SIG-M5 (cell line): ENCODE measurements at places on chromosomes 2 and 18.

DNA sequence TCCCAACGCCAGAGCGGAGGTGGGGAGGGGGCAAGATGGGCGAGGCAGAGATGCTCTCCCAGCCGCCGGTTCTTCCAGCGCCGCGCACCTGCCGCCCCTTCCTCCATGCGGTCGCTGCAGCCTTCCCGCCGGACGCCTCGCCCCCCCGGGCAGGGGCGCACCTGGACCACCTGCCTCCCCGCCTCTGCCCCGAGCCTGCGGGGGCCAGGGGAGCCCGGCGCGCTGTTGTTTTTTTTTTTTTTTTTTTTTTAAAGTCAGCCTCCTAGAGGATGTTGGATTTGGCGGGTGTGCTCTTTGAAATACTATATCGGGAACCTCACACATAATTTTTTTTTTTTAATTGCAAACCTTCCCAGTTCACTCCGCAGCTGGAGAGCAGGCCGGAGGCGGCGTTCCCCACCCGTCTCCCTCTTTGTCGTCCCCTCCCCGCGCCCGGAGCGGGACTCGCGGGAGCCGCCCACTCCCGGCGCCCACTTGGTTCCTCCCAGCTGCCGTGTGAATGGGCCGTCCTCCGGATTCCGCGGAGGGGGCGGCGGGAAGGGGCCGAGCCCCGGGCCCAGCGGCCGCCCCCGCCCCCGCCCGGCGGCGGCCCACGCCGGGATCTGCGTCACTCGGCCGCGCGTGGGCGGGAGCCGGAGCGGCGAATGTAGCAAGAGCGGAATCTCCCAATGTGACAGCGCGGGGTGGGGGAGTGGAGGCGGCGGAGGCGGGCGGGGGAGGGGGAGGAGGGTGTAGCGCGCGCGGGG, 421 bp upstream of the NAB1 start:
- no peak for DNase-seq

- no peak for DNase-seq
These were observed 928 bp downstream of the GPR39 start for GRCh38 chr2:132417430-132418035.

DNA sequence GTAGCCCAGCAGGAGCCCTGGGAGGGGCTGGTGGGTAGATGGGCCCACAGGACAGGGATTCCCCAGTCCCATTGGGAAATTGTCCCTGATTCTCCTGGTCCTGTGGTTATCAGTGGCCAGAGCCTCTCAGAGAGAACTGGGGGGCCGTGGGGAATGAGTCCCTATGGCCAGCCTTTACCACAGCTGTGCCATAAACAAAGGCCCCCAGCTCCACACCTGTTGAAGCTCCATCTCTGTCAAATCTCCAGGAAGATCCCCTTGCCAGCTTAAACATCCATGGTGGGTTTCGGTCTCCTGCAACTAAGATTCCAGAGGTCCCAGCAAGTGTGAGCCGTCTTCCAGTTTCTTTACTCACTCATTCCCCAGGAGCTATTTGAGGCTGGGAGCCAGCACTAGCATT, 897.1 kb downstream of the LRRTM4 start:
- DNase-seq = no peak

DNA sequence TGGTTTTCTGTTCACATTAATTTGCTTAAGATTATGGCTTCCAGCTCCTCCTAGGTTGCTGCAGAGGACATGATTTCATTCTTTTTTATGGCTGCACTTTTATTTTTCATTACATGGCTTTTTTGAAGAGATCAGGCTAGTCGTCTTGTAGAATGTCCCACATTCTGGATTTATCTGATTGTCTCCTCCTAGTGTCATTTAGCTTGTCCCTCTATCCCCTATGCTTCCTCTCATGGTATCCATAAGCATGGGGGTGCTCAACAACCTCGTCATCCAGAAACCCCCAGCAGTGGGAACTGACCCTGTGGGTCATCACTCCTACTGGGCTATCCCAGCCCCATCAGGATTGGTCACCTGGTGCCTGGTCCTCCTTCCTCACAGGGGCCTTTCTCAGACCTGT, 49.6 kb downstream of the SERTAD2 start:
- no peak for DNase-seq

DNA sequence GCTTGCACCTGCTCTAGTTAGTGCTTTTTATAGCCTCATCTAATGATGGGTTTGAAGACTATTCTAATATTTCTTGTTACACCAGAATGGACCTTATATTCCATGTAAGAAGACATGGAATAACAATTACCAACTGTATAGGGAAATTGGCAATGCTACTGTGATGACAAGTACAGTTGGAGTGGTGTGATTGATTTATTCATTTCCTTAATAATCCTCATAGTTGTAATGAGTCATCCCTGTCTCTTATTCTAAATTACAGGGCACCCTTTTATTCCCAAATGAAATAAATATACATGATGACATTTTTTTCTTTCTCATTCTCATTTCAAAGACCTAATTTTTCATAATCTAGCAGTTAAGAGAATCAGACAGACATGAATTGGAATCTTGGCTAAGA, 18.3 kb upstream of the TLK1 start:
- no peak for DNase-seq

- DNase-seq = no peak
These were observed 116.5 kb upstream of the OTOS start for GRCh38 chr2:240256704-240257637.

DNA sequence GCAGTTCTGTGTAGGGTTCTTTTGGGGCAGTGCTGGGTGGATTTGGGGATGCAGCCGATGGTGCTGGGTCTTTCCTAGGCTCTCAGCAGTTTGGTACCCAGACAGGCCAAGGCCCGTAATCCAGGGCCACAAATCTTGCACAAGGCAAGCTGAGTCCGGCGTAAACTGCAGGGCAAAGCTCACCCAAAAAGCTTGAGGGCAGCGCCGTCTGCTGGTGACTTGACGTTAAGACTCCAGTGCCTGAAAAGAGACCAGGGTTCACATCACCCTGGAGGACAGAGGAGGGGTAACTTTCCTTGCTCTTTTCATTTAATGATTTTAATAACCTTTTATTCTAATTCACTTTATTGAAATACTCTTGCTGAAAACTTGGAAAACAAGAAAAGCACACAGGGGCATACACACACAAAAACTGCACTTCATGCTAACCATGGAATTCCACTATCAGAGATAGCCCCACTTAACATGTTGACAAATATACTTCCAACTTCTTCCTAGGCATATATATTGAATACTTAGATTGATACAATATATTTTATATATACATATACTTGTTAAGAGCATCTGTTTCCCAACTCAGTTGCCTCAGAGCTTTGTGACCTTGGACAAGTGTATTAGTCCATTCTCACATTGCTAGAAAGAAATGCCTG, 38.9 kb downstream of the CNGA3 start:
- DNase-seq = no peak

- no peak for DNase-seq
These were observed 24.0 kb upstream of the CTIF start for GRCh38 chr18:48514786-48515185.

GRCh38 chr18:22149710-22150109, 19.7 kb upstream of the GATA6 start:
- DNase-seq = no peak

DNA sequence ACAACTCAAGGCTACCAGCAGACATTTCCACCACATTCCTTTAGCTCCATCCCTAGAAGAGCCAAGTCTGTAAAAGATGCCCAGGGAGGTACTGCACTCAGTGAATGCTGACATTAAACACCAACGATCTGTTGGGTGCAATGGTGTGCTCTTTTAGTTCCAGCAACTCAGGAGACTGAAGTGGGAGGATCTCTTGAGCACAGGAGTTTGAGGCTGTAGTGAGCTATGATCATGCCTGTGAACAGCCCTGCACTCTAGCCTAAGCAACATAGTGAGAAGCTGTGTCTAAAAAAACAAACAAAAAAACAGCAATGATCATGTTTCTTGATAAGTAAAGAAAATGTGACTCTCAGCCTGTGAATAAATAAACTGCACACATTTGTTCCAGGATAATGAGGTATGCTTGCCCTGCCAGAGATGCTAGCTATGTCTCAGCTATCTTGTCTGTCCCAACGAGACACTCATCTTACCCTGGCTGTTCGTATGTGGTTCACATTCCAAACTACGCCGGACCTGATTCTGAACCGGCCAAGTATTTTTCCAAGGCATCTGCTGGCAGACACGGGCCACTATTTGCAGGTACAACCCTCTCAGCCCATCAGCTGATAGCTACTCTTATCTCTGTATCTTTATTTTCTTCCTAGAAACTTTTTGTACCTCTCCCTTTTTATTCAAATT, 21.8 kb downstream of the TMEM182 start:
- DNase-seq = no peak

- DNase-seq = no peak
These were observed 19.6 kb downstream of the CUL3 start for GRCh38 chr2:224565452-224566035.

- no peak for DNase-seq
These were observed 38.7 kb downstream of the RPL31 start for GRCh38 chr2:101040761-101041160.

DNA sequence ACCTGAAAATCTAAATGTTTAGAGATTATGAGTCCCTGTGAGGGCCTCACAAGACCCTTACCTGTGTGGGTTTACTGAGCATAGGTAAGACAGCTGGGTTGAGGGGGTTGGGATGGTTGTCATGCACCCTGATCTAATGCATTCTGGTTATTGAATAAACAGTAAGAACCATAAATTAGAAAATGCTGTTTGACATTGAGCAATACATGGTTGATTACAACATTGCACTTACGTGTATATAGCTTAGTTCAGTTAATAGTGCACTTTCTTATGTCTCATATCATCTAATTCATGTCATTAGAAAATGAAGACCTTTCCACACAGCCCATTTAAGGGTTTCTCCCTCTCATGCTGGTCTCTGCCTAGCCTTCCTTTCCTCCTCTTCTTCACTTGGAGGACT, 253.5 kb upstream of the ATP5MC3 start:
- no peak for DNase-seq

DNA sequence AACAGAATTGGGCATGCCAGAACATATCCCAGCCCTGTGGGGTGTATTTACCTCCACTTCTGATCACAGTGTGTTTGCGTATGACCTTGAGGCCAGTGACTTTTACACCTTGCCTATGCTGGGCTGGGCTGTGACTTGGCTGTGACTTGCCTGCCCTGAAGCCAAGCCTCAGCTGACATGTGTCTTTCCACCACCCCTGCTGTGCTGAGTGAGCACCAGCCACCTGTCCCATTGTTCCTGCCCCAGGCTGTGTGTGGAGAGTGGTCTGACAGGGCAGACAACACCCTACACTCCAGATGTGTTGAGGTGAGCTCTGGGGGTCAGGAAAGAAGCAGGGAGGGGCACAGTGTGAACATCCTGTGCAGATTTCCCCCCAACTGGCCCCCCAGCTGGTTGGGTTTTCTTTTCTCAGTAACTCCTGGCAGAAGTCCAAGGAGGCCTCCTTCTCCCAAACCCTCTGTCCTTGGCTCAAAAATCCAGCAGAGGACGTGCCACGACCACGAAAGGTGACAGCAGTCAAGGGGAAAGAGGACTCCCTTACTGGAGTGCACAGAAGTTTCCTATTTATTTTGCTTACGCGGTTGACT, 5.1 kb upstream of the STEAP3 start:
- DNase-seq = no peak

DNA sequence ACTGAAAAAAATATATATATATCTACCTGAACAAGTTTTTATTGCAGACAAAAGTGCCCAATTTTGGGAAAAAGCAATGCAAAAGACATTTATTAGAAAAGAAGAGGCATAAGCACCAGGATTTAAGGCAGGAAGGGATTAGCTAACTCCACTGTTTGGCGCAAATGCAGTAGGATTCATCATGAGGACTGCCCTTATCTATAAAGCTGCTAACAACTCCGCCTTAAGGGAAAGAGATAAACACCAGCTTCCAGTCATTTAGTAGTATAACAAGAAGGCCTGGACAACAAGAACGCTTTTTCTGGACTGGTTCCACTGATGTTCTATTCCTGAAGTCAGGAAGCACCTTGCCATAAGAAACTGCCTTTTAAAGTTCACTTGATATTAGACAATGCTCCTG, 52.9 kb upstream of the FSHR start:
- DNase-seq = no peak

DNA sequence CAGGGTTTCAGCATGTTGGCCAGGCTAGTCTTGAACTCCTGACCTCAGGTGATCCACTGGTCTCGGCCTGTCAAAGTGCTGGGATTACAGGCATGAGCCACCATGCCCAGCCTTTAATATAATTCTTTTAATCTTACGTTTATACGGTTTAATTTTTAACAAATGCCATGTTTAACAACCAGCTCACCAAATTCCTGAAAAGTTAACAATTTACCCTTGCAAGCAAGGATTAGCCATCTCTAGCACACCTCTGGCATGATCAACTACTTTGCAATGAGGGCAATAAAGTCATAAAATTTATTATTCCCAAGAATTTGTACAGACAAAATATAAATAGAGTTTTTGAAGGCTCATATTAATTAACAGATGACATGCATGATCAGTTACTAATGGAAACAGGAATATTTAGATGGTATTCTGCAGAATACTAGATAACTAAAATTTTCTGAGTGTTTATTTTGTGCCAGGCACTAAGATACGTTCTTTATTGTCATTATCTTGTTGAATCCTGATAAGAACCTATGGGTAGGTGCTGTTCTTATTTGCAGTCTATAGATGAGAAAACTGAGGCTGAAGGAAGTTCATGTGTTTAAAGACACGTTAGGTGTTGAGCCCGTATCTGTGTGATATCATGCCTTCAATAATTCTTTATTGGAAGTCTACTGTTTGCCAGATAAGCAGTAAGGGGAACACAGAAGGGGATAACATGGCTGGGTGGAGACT, 190.1 kb downstream of the CDCA7 start:
- no peak for DNase-seq

DNA sequence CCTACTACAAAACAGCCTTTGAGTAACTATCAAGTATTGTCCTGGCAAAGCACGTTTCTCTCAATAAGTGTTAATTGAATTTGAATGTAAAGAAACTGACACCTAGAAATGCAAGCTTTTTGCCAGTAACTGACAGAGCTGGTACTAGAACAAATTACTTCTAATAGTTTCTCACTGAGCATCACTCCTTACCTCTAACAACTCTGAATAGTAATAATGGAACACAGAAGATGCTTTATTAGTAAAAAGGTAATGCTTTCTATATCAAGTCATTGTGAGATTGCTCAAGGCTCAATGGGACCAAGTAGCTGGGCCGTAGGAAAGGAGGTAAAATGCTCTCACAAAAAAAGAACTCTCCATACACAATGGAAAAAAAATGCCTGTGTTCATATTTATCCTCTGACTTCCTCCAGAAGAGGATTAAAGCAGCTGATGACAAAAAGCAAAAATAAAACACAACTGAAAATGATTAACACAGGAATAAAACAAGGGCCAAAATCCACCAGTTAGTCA, 11.8 kb downstream of the RASGRP3 start:
- DNase-seq = no peak

- no peak for DNase-seq
These were observed 487.6 kb downstream of the METTL4 start for GRCh38 chr18:2083691-2084090.

GRCh38 chr2:236653863-236654262, 84.2 kb downstream of the ACKR3 start:
- DNase-seq = no peak

GRCh38 chr2:218679119-218679518, 7.2 kb downstream of the STK36 start:
- DNase-seq = no peak

- no peak for DNase-seq
These were observed 20.2 kb upstream of the SSB start for GRCh38 chr2:169778446-169778845.

GRCh38 chr2:2839393-2839781, 508.3 kb upstream of the MYT1L start:
- DNase-seq = no peak

GRCh38 chr18:26190506-26190905, 35.7 kb upstream of the TAF4B start:
- no peak for DNase-seq
